ENCODE measurements at places on chromosomes 7 and 10. TPM values are rescaled to one million over a fixed set of nuclear protein-coding genes. Genes with fewer than 3 reads are reported as not detected.

- no peaks in the 10 kb centered on the region for H3K27me3 ChIP-seq
- no peaks in the 10 kb centered on the region for H3K36me3 ChIP-seq
- DNase-seq = no peak
- no peak overlapping the region for H3K4me3 ChIP-seq
- H3K4me1 ChIP-seq = no peaks in the 10 kb centered on the region
These were observed 525.4 kb downstream of the GALNT17 start for GRCh38 chr7:71657386-71657785.

Gene BTBD16
- not detected for total RNA-seq

Gene SMKR1
- total RNA-seq = 1.1 TPM

- H3K27ac ChIP-seq = no peak overlapping the region
- H3K4me3 ChIP-seq = no peak overlapping the region
- no peaks in the 10 kb centered on the region for H3K36me3 ChIP-seq
These were observed 77.6 kb downstream of the VTI1A start for GRCh38 chr10:112524641-112525040.

DNA sequence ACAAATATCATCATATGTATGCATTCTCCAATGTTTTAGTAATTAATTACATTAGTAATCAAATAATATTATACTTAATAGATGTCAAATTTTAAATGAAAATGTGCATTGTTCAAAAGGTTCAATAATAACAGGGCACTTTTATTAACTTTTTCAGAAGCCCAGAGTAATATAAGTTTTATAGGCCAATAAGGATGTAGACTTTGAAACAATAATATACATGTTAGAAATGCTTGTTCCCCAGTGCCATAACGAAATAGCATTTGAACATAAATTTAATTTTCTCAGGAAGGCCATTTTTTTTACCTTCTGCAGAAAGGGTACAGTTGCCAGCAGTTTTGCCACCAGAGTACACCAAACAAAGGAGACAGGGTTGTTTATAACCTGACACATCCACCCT, 1133.9 kb upstream of the LRRTM3 start:
- H3K36me3 ChIP-seq = no peaks in the 10 kb centered on the region
- no peaks in the 10 kb centered on the region for H3K4me1 ChIP-seq
- H3K4me3 ChIP-seq = no peak overlapping the region

GRCh38 chr10:117652228-117653169, 110.0 kb downstream of the EMX2 start:
- no peak overlapping the region for H3K27ac ChIP-seq
- no peaks in the 10 kb centered on the region for H3K27me3 ChIP-seq
- DNase-seq = no peak
- no peaks in the 10 kb centered on the region for H3K4me1 ChIP-seq

Gene ZDHHC4
- 43.0 TPM for total RNA-seq

DNA sequence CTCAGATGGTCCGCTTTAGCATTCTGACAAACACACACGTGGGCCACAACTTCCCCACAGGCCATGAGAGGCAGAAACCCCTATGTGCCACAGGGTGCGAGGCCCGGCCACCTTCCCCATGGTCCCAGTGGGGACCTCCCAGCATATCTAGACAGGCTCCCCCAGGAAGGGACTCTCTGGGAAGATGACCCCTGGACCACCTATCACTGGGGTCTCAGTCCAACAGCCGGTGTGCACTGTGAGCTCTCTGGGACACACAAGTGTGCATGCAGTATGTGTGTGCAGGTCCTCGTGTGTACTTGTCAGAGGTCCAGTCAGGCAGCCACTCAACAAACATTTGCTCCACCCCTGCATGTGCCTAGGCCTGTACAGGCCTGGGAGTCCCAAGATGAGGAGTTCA, 18.7 kb downstream of the GRID1 start:
- H3K36me3 ChIP-seq = no peaks in the 10 kb centered on the region
- peaks cover 8% of the 10 kb centered on the region for H3K4me1 ChIP-seq
- H3K4me3 ChIP-seq = no peak overlapping the region
- H3K27ac ChIP-seq = no peak overlapping the region
- no peaks in the 10 kb centered on the region for H3K27me3 ChIP-seq

DNA sequence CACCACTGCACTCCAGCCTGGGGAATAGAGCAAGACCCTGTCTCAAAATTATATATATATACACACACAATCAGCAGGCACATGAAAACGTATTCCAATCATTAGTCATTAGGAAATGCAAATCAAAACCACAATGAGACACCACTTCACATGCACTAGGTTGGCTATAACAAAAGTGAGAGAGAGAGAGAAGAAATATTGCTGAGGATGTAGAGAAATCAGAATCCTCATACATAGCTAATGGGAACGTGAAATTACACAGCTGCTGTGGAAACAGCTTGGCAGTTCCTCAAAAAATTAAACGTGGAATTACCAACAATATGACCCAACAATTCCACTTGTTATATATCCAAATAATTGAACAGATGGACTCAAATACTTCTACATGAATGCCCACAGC, 43.3 kb upstream of the CNNM1 start:
- H3K27me3 ChIP-seq = no peaks in the 10 kb centered on the region
- DNase-seq = no peak
- H3K4me3 ChIP-seq = no peak overlapping the region
- no peak overlapping the region for H3K27ac ChIP-seq
- H3K4me1 ChIP-seq = no peaks in the 10 kb centered on the region

GRCh38 chr10:99711129-99711719, 20.7 kb downstream of the COX15 start:
- H3K4me1 ChIP-seq = no peaks in the 10 kb centered on the region
- H3K36me3 ChIP-seq = peaks cover 10% of the 10 kb centered on the region
- no peaks in the 10 kb centered on the region for H3K27me3 ChIP-seq

GRCh38 chr7:45617166-45617565, 43.0 kb downstream of the ADCY1 start:
- H3K4me3 ChIP-seq = no peak overlapping the region
- no peak for DNase-seq
- H3K27ac ChIP-seq = no peak overlapping the region
- H3K36me3 ChIP-seq = no peaks in the 10 kb centered on the region
- no peaks in the 10 kb centered on the region for H3K4me1 ChIP-seq

Gene THNSL1
- total RNA-seq = 2.9 TPM

DNA sequence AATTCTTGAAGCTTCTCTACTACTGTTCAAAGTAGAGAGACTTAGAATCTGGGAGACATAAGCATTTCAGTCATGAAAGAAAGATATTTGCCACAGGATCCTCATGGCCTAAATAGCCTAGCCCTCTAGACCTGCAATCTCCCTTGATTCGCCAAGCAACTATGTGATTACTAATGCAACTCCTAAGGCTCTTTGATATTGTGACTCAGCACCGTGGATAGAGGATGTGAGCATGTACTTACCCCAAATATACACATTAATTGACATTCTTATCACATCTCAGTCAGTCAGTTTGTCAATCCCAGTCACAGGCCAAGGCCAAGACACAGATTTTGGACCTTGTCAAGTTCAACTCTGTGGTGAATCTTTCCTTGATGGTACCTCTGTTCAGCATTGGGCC, 42.6 kb downstream of the GPR37 start:
- no peak overlapping the region for H3K4me3 ChIP-seq
- no peaks in the 10 kb centered on the region for H3K4me1 ChIP-seq
- H3K27ac ChIP-seq = no peak overlapping the region
- H3K36me3 ChIP-seq = no peaks in the 10 kb centered on the region
- no peak for DNase-seq
- H3K27me3 ChIP-seq = no peaks in the 10 kb centered on the region

Gene ACTL6B
- not detected for total RNA-seq

Gene MUC3A
- 1.1 TPM for total RNA-seq

GRCh38 chr7:2633538-2634266, 1.9 kb downstream of the TTYH3 start:
- no peaks in the 10 kb centered on the region for H3K36me3 ChIP-seq
- DNase-seq = peak; percentile 86
- H3K4me1 ChIP-seq = peaks cover 53% of the 10 kb centered on the region
- H3K27ac ChIP-seq = peak overlapping the region; percentile 93
- H3K27me3 ChIP-seq = no peaks in the 10 kb centered on the region
- peak overlapping the region; percentile 88 for H3K4me3 ChIP-seq

DNA sequence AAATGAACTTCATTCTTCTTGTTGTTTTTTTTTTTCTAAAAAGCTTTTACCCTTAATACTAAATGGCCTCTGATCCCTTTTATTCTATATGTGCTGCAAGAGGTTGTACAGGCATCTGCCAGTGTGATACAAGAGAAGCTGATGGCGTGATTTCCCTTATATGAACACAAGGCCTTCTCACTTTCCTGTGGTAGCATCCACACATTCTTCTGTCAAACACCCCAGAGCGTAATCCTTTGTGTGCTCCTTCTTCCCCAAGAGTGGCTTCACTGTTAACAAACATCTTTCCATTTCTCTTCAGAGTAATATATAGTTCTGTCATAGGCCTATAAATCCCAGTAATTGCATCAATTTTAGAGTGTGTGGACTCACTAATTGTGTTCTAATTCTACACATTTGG, 86.3 kb upstream of the CAPZA2 start:
- no peak overlapping the region for H3K4me3 ChIP-seq
- no peaks in the 10 kb centered on the region for H3K27me3 ChIP-seq
- no peak for DNase-seq
- no peaks in the 10 kb centered on the region for H3K36me3 ChIP-seq

DNA sequence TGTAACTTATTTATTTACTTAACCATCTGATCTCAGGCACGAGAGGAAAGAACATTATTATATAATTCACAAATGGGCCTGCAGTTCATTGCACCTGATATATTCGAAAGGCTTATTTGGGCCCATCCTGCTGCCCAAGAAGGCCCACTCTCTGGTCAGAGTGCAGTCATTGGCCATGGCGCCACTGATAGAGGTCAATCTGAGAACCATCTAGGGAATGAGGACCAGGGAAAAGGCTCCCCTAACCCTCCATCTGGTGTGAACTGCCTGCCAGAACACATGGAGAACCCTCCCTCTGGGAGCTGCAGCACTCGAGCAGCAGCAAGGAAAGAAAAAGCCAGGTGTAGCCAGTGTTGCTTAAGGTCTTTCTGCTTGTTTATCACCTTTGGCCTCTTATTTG, 136.6 kb downstream of the REEP3 start:
- H3K36me3 ChIP-seq = no peaks in the 10 kb centered on the region
- H3K27me3 ChIP-seq = no peaks in the 10 kb centered on the region
- DNase-seq = no peak
- H3K4me3 ChIP-seq = no peak overlapping the region
- H3K4me1 ChIP-seq = no peaks in the 10 kb centered on the region

Gene COL28A1
- 4.3 TPM for total RNA-seq

DNA sequence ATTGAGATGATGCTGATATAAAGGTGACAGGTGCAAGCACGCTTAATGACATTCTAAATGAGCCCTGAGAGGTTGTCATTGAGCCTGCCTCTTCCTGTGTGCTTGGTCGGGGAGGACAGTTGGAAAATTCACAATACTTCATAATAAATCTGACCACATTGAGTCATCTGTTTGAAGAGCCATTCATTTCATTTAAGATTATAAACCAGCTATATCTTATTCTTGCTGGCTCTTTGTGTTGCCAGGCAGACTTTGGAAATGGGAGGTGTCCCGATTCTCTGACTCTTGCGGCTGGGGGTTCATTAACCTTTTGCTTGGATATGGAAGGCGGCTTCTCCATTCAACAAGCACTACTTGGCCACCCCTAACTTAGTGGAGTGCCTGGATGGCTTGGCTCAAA, 198.2 kb downstream of the FANK1 start:
- DNase-seq = no peak
- H3K36me3 ChIP-seq = no peaks in the 10 kb centered on the region
- H3K4me1 ChIP-seq = no peaks in the 10 kb centered on the region
- no peak overlapping the region for H3K4me3 ChIP-seq

GRCh38 chr7:95303013-95303905, 21.1 kb downstream of the PON1 start:
- H3K4me1 ChIP-seq = no peaks in the 10 kb centered on the region
- no peaks in the 10 kb centered on the region for H3K36me3 ChIP-seq
- no peaks in the 10 kb centered on the region for H3K27me3 ChIP-seq
- no peak overlapping the region for H3K4me3 ChIP-seq

DNA sequence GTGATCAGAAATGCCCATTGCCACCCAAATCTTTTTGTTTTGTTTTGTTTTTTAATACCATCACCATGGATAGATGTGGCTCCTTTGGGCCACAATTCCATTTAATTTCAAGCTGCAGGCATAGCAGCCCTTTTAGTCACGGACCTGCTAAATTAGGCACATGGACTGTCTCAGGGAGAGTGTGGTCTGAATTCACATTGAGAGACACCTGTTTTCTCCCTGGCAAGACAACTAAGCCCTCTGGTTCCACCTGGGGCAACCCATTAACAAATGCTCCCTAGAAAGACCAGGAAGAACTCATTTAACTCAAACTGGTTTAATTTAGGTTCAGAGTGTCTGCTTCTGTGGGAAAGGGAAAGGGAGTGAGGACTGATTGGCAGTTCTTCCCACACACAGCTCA, 88.2 kb upstream of the ANKRD1 start:
- H3K4me1 ChIP-seq = no peaks in the 10 kb centered on the region
- no peak for DNase-seq
- no peak overlapping the region for H3K27ac ChIP-seq
- H3K4me3 ChIP-seq = no peak overlapping the region
- H3K36me3 ChIP-seq = no peaks in the 10 kb centered on the region

DNA sequence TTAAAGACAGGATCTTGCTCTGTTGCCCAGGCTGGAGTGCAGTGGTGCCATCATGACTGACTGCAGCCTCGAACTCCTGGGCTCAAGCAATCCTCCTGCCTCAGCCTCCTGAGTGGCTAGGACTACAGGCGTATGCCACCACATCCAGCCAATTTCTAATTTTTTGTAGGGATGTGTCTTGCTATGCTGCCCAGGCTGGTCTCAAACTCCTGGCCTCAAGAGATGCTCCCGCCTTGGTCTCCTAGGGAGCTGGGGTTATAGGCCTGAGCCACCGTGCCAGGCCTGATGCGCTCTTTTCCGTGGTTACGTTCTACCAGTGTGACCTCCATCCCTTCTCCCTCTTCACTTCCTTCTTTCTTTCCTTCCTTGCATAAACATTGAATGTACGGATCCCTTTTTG, 34.2 kb upstream of the IL15RA start:
- H3K36me3 ChIP-seq = no peaks in the 10 kb centered on the region
- H3K27ac ChIP-seq = no peak overlapping the region
- no peak for DNase-seq
- H3K4me3 ChIP-seq = no peak overlapping the region
- H3K27me3 ChIP-seq = no peaks in the 10 kb centered on the region

Gene TUBAL3
- not detected for total RNA-seq

Gene CALML5
- not detected for total RNA-seq

Gene C10orf143
- not detected for total RNA-seq

GRCh38 chr10:132471484-132471883, 66.1 kb upstream of the INPP5A start:
- H3K36me3 ChIP-seq = no peaks in the 10 kb centered on the region
- no peaks in the 10 kb centered on the region for H3K27me3 ChIP-seq
- H3K4me1 ChIP-seq = peaks cover 26% of the 10 kb centered on the region
- no peak overlapping the region for H3K4me3 ChIP-seq
- no peak overlapping the region for H3K27ac ChIP-seq

GRCh38 chr10:132394936-132395703, 1.9 kb upstream of the PWWP2B start:
- peak overlapping the region; percentile 92 for H3K27ac ChIP-seq
- H3K4me3 ChIP-seq = peak overlapping the region; percentile 76
- no peaks in the 10 kb centered on the region for H3K27me3 ChIP-seq
